ENCODE measurements at places on chromosomes 3 and 15.

GRCh38 chr3:143483214-143483613 lies 363.6 kb downstream of the CHST2 start:
- no peak for DNase-seq

DNA sequence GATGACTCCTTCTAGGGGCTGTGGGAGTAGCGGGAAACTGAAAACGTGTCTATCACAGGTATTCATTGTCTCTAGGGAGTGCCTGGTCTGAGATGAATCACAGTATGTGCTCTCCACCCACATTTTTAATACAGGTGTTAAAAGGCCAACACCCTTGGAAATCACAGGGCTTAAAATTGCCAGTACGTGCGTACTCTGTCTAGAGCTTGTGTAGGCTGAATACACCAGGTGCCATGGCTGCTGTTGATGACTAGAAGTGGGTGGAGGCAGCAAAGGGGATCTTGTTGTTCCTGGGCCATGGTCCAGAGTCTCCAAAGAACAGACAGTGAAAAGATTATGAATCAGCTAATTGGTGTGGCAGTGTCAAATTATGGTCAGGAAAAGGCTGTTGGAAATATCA lies 35.1 kb upstream of the P3H2 start:
- no peak for DNase-seq

DNA sequence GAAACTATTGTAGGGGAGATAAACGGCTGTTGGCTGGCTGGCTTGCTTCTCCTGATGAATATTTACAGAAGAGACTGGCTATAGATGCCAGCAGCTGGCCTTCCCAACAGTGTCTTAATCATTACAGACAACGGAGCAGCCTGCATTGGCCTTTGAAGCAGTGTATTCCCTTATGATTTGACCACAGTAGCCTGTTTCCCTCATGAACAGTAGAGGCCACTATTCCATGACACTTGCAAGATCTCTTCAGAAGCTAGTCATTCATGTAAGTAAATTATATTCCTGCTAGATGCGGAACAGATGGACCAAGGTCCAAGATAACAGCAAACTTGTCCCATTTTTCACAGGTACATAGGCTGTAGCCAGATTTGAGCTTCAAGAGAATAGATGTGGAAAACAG lies 47.3 kb downstream of the TMCO5A start:
- no peak for DNase-seq

GRCh38 chr15:71571641-71572040 lies 238.7 kb upstream of the NR2E3 start:
- DNase-seq: no peak

DNA sequence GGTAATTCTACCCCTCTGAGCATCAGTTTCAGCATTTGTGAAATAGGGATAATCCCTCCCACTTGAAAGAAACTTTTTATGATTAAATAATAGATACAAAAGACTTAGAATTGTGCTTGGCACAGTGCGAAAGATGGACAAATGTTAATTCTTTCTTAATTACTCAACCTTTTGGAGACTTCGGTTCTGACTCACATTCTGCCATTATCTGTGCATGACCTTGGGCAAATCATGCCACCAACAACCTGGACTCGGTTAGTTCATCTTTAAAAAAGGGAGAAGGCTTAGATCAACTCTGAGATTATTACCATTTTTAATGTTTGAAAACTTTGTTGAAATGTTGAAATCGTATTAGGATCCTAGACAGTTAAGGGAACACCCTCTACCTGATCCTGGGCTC lies 40.6 kb upstream of the POLR2M start:
- DNase-seq: no peak

GRCh38 chr15:76377217-76377616 lies 40.6 kb downstream of the ISL2 start:
- DNase-seq: no peak

GRCh38 chr15:91921188-91921842 lies 67.8 kb downstream of the SLCO3A1 start:
- DNase-seq: no peak

GRCh38 chr15:57516327-57517029 lies 75.2 kb upstream of the MYZAP start:
- DNase-seq: no peak

- no peak for DNase-seq
Observed at GRCh38 chr3:105957722-105958121, 88.9 kb upstream of the CBLB start.

GRCh38 chr3:54071601-54072000 lies 50.8 kb upstream of the CACNA2D3 start:
- no peak for DNase-seq

GRCh38 chr15:77775837-77776236 lies 143.1 kb upstream of the LINGO1 start:
- no peak for DNase-seq

DNA sequence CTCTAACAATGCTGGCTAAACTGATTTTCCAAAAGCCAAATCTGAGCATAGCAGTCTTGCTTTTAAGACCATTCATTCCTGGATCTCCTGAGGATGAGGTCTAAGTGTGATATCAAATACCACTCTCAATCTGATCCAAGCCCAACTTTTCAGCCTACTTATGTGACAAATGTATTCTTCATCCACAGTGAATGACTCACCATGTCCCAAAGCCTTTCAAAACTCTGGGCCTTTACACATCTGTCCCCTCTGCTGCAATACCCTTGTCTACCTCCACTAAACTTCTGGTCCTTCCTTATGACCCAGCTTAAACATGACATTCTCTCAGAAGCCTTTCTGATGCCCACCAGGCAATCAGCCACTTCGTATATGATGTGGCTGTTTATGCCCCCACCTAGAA lies 4.6 kb downstream of the ANAPC13 start:
- no peak for DNase-seq

- no peak for DNase-seq
Observed at GRCh38 chr15:101152914-101153313, 98.9 kb downstream of the CHSY1 start.

- no peak for DNase-seq
Observed at GRCh38 chr3:191848818-191849217, 387.9 kb downstream of the PYDC2 start.

GRCh38 chr3:177833332-177833731 lies 636.0 kb upstream of the TBL1XR1 start:
- DNase-seq: no peak

GRCh38 chr3:33803894-33804526 lies 5.6 kb downstream of the PDCD6IP start:
- DNase-seq: no peak

DNA sequence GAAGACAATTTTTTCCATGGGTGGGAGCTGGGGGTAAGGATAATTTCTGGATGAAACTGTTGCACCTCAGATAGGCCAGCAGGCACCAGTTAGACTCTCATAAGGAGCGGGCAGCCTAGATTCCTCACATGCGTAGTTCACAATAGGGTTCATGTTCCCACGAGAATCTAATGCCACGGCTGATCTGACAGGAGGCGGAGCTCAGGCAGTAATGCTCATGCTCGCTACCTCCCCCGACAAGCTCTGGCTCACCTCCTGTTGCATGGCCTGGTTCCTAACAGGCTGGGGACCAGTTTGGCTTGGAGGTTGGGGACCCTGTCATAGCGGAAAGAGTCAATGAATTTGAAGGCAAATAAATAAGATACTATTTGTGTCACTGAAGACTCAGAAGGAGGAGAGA lies 105.5 kb downstream of the PLD1 start:
- DNase-seq: no peak

DNA sequence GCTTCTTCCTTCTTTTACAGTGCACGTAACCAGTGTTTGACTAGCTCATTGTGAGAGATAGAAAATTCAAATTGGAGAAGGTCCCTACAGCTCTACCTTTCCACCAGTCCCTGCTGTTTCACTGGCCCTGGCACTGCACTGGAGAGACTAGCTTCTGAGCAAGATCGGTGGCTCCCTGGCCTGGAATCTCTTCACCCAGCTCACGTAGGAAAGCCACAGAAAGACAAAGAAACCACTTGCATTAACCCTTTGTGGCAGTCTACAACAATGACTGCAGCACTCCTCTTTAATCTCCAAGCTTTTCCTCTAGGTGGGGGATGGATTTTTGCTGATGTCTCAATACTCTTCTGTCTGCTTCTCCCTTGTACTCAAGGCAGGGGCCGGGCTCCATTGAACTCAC lies 155.9 kb downstream of the PEX5L start:
- DNase-seq: no peak

- DNase-seq: no peak
Observed at GRCh38 chr15:48573780-48574179, 71.7 kb downstream of the FBN1 start.

DNA sequence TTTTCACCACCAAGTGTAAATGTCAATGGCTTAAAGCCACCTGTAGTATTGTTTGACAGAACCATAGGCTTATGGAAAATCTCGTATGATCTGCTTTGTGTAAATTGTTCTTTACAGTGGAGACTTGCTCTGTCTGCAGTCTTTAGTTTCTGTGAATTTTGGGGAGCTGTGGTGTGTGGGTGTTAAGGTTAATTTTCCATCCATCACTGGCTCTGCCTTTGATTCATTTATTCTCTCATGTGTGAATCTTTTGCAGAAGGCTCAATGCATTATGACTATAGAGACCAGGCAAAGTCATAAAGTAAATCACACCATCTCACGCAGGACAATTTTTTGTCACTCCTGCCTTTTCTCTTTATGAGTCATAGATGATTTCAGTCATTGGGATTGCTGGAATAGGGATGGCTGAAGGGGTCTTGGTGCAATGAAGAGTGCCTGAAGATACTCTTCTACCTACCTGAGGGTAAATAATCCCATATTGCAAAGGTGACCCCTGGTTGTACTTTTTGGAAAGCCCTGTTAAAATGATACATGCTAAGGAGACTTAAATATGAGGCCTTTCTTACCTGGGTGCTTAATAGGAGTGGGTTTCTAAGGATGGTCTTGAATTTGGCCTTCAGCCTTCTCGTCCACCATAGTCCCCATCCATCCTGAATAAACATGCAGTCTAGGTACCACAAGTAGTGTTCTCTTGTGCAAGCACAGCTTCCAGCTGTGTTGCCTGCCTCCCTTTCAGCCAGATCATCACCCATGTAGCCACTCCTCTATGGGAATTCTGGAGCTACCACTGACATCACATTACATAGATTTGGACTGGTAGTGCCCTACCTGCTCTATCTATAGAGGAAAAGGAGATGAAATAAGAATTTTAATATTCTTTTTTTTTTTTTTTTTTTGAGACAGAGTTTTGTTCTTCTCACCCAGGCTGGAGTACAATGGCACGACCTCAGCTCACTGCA lies 14.3 kb downstream of the TGFBR2 start:
- no peak for DNase-seq

DNA sequence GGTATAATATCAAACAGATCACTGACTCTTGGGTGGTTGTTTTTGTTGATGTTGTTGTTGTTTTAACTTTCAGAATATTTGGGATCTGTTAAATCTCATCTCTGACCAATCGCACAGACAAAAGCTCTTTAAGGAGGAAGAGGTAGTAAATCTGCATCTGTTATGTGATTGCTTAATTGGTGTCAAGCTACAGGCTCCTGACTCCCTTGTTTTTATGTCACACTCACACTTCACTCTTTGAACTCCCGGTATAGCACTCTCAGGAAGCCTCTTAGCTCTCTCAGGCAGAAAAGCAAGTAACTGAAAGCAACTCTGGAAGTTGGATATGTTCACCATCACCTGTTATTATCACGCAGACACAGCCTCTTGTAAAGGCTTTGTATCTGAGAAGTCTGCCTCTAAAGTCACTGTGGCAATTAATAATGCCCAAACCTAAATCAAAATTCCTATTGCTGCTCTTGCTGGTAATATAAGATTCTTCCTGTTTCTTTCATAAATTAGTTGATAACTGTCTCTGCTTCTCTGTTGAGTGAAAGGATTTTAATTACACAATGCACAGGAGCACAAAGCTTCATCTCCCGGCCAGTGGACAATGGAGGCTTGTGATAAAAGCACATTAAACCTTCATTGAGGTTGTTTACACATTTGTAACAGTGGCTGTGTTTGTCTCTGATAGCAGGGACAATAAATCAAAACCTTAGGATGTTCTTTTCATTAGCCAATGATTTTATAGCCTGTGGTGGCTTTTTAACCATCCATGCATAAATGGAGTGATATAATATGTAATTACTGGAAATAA lies 576.7 kb downstream of the MFSD1 start:
- no peak for DNase-seq

GRCh38 chr3:197378985-197379718 lies 80.7 kb upstream of the DLG1 start:
- no peak for DNase-seq

GRCh38 chr15:90691982-90692773 lies 25.0 kb upstream of the BLM start:
- no peak for DNase-seq

DNA sequence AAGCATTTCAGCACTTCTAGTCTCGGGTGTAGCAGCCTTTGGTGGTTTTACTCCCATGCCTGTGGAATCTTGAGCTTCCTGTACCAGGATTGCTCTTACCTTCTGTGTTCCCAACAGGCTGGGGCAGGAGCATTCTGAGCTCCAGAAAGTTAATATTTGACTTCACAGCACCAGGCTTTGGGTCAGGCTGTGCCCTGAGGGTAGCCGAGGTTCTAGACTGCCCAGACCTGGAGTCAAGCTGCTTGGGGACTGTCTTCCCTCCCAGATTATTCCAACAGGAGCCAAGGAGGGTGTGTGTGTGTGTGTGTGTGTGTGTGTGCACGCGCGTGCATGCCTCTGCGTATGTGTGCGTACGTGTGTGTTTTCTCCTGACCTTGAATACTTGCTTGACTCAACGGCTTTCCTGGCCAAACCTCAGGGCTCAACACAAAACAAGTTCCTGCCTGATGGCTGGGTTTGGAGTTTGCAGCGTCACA lies 94.8 kb downstream of the FLNB start:
- DNase-seq: no peak

- no peak for DNase-seq
Observed at GRCh38 chr15:85002517-85002916, 20.9 kb downstream of the PDE8A start.

- DNase-seq: no peak
Observed at GRCh38 chr3:1056744-1057143, 36.1 kb upstream of the CNTN6 start.

GRCh38 chr3:196397941-196398340 lies 34.3 kb downstream of the UBXN7 start:
- no peak for DNase-seq

GRCh38 chr3:90011131-90011530 lies 903.7 kb downstream of the EPHA3 start:
- DNase-seq: no peak

- DNase-seq: no peak
Observed at GRCh38 chr15:64133623-64134344, 17.7 kb upstream of the SNX22 start.

DNA sequence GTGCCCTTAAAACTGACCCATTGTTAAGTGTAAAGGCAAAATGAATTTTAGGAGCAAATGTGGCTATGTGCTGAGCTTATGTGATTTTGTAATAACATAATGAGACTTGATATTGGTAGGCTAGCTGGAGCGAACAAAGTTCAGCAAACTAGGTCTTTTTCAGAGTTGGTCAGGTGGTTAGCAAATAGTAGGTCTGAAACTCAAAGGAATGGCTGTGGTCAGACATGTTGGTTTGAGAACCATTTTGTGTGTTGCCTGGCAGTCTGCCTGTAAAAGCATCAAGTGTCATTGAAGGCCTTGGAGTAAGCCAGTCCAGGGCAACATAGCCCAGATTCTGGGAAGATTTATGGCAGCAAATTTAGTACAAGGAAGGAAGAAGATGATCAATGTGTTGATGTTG lies 16.4 kb downstream of the FBXO22 start:
- no peak for DNase-seq

Data from stimulated activated CD4-positive, alpha-beta T cell treated with anti-CD3 and anti-CD28 coated beads, Interleukin-12 subunit alpha, Interleukin-12 subunit beta, amount 100 ng/mL, for 4 hours (primary cell).